ENCODE measurements at places on chromosomes 2 and 18.
A peak's percentile ranks its signal among the peaks of the same experiment; 100 is the strongest.

- DNase-seq, result no peak
Measured at GRCh38 chr18:39935598-39935997, 2019.4 kb upstream of the PIK3C3 start.

GRCh38 chr2:144325086-144325485, 194.8 kb downstream of the ZEB2 start:
- no peak for DNase-seq

DNA sequence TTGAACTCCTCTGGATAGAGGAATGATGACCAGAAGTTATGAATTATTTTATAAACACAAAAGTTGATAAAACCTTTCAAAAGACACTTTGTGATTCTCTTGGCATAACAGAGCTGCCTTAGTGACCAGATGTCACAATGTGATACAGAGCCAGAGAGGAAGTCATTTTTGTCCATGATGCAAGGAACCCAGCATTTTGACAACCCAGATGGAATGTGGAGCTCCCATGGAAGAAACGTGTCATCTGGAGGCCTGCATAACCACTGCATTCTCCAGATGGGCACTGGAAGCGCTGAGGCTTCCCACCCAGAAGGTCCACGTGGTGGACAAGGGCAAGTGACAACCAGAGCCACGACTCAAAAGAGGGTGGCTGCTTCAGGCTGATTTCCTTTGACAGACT, 30.1 kb downstream of the HRH4 start:
- peak; percentile 33 for DNase-seq

GRCh38 chr2:86305915-86306254, 31.5 kb downstream of the REEP1 start:
- DNase-seq, result no peak

- no peak for DNase-seq
Measured at GRCh38 chr2:204277226-204277625, 268.0 kb upstream of the PARD3B start.

GRCh38 chr2:16950436-16950835, 284.8 kb upstream of the CYRIA start:
- DNase-seq, result no peak

GRCh38 chr18:54776282-54776977, 51.8 kb upstream of the RAB27B start:
- peak; percentile 98 for DNase-seq

GRCh38 chr2:9820020-9820973, 23.0 kb upstream of the TAF1B start:
- peak; percentile 81 for DNase-seq

DNA sequence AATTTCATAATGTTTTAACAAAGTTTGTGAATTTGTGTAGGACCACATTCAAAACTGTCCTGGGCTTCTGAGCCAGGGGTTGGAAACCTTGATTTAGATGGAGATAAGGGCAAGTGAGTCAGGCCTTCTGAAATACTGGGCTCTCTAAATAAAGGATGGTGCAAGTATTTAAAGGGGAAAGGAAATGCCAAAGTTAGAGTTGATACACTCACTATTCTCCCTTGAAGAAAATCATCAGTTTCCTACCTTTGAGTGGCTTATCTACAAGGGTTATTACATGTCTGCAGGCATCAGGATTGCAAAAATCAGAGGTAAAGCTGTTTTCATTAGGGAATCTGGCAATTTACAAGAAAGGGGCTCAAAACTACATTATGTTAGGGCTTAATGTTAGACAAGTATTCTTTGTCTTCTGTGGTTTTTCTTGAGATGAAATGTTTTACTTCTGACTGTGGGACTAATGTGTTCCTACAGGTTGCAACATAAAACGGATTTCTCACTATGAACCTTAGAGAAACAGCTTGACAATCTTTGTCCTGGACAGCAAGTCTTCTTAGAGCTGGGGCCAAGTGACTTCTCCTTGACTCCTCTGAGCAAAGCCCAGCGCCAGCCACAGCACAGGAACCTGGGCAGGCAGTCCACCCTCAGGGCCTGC, 31.1 kb downstream of the RNU4ATAC start:
- DNase-seq, result peak; percentile 77

DNA sequence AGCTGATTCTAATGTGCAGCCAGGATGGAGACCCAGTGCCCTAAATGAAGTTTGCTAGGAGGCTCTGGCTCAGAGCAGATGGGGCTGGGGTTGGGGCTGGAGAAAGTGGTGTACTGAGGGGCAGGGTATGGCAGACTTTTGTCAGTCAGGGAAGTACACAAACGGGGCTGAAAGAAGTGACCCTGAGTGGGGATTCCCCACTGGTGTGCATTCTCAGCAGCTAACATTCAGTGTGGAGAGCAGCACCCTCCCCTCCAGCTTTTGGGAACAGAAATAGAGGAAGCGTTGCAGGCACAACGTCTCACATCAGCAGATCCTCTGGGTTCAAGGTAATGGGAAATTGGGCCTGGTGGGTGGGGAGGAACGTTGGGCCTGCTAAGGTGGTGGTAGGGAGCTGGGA, 89.1 kb upstream of the GCFC2 start:
- DNase-seq, result no peak

DNA sequence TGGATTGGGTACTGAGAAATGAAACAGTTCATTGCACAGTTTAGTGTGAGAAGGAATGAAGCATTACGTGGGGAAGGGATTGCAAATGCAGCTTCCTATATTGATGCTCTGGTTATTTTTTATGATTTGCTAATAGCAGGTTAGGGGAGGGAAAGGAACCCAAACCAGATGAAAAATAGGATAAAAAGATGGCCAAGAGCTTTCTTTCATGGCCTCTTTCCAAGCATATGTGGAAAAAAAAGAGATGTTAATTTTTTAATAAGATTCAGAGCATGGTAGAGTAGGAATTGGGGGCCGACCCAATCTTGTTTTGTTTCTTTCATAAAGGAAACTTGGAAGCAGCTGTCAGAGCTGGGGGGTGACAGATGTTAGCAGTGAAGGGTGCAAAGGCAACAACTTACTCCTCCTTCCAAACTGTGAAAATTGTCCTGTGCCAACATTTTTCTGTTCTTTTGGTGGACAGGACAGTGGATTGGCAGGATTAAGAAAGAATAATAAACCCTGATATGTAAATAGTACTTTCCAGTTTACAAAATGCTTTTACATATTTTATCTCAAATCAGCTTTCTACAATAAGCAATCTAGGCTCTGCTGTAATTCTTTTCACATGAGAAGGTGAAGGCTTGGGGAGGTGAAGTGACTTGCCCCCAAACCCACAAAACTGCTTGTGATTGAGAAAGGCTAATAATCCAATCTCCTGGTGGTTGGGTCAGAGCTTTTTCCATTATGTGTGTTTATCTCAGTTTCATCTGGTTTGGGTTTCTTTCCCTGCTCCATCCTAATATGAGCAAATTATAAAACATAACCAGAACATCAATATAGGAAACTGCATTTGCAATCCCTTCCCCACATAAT, 270.1 kb downstream of the ETAA1 start:
- DNase-seq, result no peak

- DNase-seq, result peak; percentile 32
Measured at GRCh38 chr2:71156573-71156972, 26.1 kb downstream of the MPHOSPH10 start.

- no peak for DNase-seq
Measured at GRCh38 chr18:72378016-72378415, 166.1 kb downstream of the CBLN2 start.

GRCh38 chr2:65658881-65659280, 226.5 kb upstream of the SPRED2 start:
- peak; percentile 82 for DNase-seq

- DNase-seq, result no peak
Measured at GRCh38 chr2:74095632-74096031, 52.1 kb downstream of the BOLA3 start.

DNA sequence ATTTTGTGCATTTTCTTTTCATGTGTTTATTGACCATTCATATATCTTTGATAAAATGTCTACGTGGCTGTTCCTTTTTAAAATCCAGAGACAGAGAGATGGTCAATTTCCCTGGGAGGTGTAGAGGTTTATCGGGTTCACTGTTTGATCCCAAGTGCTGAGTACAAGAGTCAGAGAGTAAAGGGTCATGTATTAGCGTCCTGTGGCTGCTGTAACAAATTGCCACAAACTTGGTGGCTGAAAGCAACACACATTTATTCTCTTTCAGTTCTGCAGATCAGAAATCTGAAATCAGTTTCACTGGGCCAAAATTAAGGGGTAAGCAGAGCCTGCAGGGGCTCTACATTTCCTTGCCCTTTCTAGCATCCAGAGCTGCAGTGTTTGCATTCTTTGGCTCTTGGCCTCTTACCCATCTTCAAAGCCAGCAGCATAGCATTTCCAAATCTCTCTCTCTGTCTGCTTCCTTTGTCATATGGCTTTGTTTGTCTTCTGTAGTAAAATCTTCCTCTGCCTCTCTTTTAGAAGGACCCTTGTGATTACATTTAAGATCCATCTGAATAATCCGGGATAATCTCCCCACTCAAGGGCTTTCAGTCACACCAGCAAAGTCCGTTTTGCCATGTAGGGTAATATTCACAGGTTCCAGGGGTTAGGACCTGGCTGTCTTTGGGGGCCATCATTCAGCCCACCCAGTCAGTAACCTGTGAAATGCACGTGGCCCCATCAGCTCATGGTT, 49.9 kb downstream of the TMEM17 start:
- no peak for DNase-seq

- DNase-seq, result no peak
Measured at GRCh38 chr2:232641153-232641848, 7.9 kb downstream of the EFHD1 start.

- peak; percentile 60 for DNase-seq
Measured at GRCh38 chr2:96470636-96471035, 34.5 kb downstream of the NEURL3 start.

- no peak for DNase-seq
Measured at GRCh38 chr2:235514627-235515363, 21.0 kb downstream of the AGAP1 start.

DNA sequence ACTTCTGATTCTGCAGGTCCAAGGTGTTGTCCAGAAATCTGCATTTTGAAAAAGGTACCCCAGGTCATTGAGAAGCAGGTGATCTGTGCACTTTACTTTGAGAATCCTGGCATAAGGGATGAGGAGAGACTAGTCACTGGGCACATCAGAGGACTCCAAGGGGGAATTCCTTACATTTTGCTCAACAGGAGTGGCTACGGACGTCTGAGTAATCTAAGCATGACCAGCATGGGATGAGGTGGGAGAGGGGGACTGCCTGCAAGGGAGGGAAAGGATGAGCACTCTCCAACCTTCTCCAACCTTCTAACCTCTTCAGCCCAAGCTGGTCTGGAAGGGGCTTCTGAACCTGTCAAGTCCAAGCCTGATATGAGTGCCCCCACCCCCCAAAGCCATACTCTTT, 55.5 kb downstream of the MARCHF4 start:
- DNase-seq, result peak; percentile 88

GRCh38 chr2:101478181-101479001, 3.5 kb upstream of the RFX8 start:
- DNase-seq, result no peak

DNA sequence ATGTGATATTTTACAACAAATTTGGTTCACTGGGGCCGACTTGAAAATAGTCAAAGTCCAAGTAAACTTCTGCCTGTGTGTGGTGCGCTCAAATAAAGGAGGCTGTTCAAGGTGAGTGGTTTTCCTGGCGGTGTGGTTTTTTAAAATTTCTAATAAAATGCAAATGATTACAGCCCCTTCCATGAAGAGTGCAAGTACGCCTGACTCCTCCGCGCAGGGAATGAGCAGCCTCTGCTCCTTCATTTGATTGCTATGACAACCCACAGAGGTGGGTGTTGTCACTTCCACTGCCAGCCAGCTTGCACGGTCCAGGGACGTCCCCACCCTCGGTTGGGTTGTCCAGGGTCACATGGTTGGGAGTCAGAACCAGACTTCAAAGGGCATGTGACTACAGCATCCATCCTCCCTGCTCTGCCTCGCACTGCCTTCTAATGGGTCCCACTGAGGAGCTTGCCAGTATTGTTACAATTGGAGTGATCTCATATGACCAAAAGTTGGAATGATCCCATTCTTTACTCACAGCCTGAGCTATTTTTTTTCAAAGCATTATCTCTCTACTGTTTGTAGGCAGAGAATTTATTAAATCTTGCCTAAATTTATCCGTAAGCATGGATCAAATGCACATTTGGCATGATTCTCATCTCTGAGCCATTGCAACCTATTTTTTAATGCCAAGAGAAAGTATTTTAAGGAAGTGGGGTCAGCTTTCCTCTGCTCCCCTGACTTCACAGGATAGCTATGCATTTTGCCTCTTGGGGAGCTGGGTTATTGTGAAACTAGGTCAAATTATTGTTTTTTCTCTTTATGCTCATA, 121.3 kb downstream of the AGAP1 start:
- DNase-seq, result peak; percentile 79

DNA sequence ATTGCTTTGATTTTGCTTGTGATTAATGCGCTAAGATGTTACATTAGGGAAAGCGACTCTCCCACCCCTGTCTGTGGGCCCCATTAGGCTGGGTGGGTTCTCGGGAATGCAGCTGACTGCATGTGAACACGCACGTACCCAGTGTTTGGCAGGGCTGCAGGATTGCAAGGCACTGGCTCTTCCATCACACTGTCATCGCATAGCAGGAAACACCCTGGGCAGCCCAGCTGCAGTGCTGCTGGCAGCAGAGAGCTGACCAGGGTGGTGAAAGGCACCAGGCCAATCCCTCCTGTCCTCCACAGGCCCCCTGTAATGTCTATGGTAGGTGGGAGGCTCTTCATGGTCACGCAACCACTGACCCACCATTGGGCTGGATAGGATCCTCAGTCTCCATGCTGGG, 34.4 kb upstream of the FZD7 start:
- DNase-seq, result no peak

DNA sequence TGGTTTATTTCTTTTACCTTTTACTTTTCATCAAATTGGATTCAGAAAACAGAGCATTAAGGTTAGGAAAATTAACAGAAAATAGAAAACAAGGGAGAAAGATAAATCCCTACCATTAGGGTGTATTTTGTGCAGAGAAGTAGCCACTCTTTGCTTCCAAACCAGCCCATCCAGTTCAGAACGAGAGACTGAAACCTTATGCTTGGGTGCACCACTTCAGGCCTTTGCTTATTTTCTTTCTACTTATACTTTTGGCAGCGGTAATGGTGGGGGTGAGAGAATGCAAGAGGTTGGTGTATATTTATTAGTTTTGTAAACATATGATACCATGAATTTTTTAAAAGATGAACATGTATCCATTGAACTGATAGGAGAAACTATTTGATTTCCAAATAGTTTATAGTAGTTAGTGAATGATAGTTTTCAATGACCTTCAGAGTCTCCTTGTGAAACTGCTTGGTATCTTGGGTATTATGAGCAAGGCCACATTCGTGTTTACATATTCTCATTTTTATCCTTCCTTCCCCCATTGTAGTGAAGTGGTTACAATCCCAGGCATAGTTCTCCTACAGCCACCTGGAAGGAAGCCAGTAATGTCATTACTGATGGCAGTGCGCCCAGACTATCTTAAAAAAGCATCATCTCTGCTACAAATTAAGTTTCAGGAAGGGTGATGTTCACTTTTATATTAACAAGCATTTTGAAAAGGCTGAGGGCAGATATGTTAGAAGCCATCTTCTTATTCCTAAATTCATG, 60.8 kb downstream of the MFSD6 start:
- peak; percentile 95 for DNase-seq

- DNase-seq, result no peak
Measured at GRCh38 chr2:134469516-134470115, 215.7 kb downstream of the MGAT5 start.
